Activated CD4-positive, alpha-beta memory T cell treated with anti-CD3 and anti-CD28 coated beads for 36 hours (primary cell): ENCODE measurements at places on chromosomes 2 and 18.

DNA sequence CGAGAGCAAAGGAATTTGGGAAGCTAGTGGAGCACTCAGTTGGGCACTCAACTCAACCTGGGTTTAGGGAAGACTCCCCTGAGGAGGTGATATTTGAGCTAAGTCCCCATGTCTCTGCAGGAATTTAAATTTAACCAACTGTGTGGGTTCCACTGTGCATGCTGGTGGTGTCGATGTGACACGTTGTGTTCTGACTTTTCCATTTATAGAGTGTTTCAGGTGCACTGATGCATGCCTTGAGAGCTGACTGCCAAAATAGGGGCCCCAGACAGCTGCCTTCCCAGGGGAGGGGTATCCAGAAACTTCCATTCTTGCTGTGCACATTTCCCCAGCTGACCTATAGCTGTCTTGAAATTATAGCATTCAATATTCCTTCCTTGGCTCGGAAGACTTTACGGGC, 63.7 kb upstream of the BCL2L11 start:
- DNase-seq: no peak

GRCh38 chr2:222912776-222913175, 51.9 kb downstream of the ACSL3 start:
- no peak for DNase-seq

DNA sequence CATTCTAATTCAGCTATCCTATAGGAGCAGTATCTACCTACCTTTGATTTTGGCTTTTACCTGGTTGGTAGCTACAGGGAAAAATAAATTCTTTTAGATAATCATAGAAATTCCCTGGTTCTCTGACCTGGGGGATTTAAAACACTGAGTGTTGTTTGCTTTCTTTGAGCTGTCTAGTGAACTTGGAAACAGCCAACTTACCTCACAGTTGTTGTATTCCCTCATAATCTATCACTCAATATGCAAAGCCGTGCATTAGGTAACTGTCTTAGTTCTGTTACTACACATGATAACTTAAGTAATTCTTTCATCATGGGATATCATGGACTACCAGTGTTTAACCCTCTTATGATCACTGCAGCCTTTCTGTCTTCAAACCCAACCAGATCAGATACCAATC, 127.8 kb downstream of the TTC27 start:
- DNase-seq: no peak

DNA sequence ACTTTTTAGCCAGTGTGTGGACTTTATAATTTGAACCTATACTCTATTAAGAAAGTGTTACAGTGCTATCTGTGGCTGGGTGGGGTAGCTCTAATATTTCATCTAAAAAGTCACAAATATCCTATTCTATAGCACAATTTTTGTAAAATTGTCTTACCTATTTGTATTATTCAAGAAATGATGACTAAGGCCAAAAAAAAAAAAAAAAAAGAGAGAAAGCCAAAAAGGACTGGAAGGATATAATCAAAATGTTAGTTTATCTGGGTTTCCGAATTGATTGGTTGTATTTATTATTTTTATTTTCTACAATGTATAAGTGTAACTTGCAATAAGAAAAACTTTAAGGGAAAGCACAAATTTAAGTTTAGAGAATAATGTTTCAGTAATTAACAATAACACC, 5.5 kb downstream of the ARL6IP6 start:
- no peak for DNase-seq

- DNase-seq: no peak
These were observed 705 bp downstream of the YES1 start for GRCh38 chr18:811182-811891.

DNA sequence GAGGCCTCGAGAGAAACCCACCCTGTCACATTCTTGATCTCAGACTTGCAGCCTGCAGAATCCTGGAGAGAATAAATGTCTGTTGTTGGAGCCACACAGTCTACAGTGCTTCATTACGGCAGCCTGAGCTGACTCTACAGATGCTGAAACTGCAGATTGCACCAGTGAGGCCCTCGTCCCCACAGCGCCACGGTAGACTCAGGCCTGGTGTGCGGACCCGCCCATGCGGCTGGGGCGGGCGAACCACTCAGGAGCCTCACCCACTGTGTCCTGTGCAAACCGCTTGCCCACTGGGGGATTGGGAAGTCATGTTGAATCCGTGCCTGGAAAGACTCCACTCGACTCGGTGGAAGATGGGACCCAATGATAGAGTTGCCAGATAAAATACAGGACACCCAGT, 125.2 kb upstream of the COPS8 start:
- no peak for DNase-seq

DNA sequence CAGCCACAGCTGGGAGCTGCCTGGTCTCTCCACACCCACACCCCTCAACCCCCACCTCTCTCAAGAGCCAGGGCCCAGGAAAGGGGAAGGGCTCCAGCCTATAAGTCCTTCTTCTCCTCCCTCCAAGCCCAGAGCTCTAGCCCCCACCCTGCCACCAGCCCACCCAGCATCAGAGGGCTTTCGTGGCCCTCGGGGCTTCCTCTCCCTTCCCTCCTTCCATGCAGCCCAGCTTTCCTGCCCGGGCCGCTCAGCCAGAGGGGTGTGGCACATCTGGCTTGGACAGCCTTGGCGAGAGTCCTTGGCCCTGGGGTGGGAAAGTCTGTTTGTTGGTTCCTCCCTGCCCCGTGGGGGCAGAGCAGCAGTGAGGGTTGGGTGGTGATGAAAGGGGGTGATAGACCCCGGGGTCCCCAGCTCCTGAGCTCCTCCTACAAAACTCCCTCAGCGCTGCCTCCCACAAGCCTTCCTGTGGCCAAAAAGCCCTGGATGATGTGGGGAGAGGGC, 7.0 kb downstream of the TNS1 start:
- no peak for DNase-seq

DNA sequence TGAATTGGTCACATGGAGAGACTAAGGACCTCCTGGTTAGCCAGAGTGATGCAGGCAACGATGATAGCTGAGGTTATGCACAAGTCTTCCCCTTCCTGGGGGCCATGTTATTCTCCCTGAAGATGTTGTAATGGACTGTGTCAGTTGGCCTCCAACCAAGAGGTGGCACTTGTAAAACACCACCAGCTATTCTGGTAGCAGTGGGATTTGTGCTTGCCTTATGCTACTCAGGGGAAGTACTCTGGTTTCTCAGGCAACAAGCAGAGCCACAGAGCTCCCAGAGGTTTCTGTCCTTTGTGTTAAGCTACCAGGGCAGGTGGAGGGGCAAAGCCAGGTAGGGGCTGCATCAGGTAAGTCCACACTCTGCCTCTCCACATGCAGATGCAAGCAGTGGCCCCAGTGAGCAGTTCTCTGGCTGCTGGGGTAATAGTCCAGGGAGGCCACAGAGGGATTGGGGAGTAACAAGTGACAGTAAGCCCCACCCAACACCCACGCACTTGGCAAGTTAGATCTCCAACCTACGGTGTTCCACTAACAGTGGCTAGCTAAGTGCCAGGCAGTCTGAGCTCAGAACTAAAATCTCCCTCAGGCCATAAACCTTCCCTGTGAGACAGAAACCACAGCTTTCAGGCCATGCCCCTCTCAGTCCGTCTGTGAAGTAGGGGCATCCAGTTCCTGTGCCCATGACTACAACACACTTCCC, 99.7 kb downstream of the RND3 start:
- DNase-seq: no peak

GRCh38 chr2:37708146-37708545, 36.7 kb upstream of the CDC42EP3 start:
- no peak for DNase-seq

GRCh38 chr2:8590938-8591337, 90.9 kb upstream of the ID2 start:
- DNase-seq: no peak

DNA sequence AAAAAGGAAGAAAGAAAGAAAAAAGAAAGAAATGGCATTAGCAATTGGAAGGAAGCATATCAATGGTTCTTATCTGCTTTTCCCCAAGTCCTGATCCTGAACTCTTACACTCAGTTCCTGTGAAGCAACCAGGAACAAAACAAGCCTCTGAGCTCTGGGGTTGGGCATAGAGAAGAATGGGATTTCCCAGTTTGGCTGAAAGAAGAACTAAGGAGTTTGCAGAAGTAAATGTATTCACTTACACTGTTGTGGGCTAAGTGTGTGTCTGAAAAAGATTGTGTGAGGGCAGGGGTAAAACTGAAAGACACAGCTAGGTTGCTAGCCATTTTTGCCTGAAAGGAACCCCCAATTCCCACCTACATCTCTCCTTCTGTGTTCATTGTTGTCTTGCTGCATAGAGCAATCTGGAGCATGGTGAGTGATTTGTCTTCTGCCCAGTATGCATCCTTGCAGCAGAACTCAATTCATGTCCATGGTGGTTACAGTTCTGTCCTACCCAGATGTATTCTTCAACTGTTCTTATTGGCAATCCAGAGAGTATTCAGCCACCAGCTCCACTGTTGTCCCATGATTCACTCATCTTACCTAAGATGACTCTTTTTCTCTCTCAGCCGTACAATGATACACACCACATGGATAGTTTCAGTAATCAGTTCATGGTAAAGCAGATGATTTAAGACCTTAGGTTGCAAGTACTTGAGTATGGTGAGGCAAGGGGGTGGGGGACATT, 348.7 kb downstream of the ARHGAP15 start:
- peak; percentile 20 for DNase-seq

- no peak for DNase-seq
These were observed 215.5 kb downstream of the ETAA1 start for GRCh38 chr2:67612576-67613042.

DNA sequence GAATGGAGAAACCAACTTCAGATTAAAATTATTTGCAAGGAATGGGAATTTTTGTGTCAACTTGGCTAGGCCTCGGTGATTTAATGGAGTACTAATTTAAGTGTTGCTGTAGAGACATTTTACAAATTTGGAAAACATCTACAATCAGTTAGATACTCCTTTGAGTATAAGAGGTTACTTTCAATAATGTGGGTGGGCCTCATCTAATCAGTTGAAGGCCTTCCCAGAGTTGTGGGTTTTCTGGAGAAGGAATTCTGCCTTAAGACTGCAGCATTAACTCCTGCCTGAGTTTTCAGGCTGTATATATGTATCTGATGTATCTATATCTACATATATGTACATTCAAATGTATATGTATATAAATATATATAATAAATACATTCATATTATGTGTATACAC, 47.6 kb upstream of the ABCA12 start:
- DNase-seq: no peak

- DNase-seq: no peak
These were observed 25.3 kb downstream of the DYM start for GRCh38 chr18:49435170-49435569.

DNA sequence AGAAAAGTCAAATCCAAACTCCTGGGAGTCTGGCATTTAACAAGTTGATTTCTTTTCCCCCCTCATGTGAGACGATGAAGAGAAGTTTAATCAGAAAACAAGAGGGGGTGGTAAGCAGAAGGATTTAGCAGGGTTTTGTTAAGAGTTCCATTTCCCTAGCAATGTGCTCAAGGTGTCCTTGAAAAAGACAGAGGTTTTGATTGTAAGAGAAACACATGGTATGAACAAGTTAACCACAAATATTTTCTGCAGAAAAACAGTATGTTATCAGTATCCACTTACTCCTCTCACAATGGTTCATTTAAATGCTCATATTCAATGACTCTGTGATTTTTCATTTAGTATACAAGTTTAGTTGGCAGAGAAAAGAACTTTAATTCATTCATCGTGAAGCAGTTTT, 26.8 kb downstream of the LAMA1 start:
- DNase-seq: no peak

DNA sequence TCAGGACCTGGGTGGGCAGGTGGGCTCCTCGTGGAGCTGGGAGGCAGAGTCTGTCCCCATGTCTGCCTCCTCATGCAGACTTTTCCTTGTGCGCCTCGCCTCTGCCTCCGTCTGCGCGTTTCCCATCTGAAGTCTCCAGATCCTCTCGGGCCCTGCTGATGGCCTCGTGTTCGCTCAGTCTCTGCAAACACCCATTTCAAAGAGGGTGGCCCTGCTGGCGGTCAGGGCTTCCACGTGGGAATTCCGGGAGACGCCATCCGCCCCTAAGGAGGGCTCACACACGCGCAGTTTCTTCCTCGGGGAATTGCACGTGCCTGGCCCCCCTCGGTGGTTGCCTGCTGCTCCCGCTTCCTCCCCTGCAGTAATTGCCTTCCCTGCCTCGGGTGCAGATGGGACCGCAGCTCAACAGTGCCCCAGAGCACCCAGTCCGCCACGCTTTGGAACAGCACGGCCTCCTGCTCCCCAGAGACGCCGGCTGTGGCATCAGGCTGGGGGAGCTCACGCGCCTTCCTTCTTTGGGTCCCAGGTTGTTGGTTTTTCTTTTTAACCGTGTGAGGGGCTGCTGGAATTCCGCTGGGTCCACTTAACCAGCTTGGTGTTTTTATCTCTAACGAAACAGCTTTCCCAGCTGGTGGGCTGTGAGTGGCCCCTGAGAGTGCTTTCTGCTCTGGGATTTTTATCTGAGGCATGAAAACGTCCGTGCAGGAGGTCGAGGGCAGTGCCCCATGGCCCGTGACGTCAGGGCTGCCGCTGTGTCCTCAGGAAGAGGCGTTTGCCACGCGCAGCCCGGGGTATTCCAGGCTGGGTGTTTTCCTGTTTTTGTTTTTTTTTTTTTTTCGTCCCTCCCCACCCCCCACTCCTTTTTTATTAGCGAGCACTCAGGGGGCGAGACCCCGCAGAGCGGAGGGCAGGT, 16.1 kb downstream of the NFATC1 start:
- DNase-seq: no peak

- DNase-seq: no peak
These were observed 123.7 kb upstream of the SMAD2 start for GRCh38 chr18:48053881-48054816.

- DNase-seq: no peak
These were observed 313.6 kb upstream of the ACVR2A start for GRCh38 chr2:147531269-147531668.

GRCh38 chr2:128237081-128237534, 81.6 kb downstream of the HS6ST1 start:
- DNase-seq: no peak

DNA sequence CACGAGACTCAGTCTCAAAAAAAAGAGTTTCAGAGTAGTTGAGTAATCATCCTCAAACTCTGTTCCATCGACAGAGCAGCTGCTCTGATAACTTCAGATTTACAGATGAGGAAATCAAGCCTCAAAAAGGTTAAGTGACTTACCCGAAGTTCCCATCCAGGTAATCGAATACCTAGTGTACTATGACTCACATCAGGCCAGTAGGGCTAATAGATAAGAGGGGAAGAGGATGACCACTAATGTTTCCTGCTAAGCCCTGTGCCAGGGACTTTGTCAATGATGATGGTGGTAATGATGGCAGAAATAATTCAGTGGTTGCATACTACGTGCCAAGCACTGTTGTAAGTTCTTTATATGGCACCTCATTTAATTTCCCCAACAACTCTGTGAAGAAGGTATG, 80.9 kb downstream of the PLB1 start:
- DNase-seq: no peak

- no peak for DNase-seq
These were observed 189.1 kb upstream of the SALL3 start for GRCh38 chr18:78790511-78790910.

DNA sequence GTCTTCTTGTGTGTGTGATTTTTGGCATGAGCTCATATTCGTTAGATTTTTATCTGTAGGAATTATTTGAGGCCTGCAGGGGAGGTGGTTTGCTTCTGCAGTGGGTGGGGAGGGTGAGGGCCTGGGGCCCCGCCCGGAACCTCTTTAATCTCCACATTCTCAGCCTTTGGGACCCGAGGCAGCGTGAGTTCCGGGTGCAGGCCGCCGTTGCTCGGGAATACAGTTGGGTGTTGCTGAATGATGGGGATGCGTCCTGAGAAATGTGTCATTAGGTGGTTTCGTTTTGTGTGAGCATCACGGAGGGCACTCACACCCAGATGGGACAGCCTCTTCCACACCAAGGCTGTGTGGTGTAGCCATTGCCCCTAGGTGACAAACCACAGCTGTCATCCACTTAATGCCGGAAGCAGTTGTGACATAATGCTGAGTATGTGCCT, 13.7 kb upstream of the GAL3ST2 start:
- peak; percentile 85 for DNase-seq
